ENCODE measurements at places on chromosomes 2 and 18.

GRCh38 chr2:167986223-167986622 is 261.2 kb downstream of the STK39 start:
- no peak for DNase-seq

DNA sequence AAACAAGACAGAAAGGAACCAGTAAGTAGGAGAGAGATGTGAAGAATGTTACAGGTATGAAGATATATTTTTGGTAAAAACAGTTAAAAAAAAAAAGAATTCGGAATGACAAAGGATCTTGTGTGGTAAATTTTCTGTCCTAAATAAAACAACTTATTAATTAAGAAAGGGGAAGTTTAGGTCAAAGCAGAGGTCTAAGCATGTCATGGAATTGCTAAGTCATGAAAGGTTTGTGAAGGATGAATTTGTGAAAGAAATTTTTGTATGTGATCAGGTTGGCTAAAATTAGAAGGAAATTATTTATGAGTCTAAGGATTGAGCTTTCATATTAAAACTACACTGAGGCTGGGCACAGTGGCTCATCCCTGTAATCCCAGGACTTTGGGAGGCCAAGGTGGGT is 11.1 kb upstream of the ALPG start:
- DNase-seq: no peak

GRCh38 chr2:7237466-7237865 is 320.3 kb downstream of the RNF144A start:
- no peak for DNase-seq

DNA sequence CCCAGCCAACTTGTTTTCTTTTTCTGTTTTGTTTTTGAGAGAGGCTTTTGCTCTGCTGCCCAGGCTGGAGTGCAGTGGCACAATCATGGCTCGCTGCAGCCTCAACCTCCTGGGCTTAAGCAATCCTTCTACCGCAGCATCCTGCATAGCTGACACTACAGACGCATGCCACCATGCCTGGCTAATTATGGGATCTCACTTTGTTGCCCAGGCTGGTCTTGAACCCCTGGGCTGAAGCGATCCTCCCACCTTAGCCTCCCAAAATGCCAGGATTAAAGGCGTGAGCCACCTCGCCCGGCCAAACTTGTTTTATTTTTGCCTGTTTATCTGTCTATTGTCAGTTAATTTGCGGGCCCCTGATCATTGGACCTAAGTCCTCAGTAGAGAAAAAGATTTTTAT is 61.6 kb upstream of the MSH6 start:
- no peak for DNase-seq

DNA sequence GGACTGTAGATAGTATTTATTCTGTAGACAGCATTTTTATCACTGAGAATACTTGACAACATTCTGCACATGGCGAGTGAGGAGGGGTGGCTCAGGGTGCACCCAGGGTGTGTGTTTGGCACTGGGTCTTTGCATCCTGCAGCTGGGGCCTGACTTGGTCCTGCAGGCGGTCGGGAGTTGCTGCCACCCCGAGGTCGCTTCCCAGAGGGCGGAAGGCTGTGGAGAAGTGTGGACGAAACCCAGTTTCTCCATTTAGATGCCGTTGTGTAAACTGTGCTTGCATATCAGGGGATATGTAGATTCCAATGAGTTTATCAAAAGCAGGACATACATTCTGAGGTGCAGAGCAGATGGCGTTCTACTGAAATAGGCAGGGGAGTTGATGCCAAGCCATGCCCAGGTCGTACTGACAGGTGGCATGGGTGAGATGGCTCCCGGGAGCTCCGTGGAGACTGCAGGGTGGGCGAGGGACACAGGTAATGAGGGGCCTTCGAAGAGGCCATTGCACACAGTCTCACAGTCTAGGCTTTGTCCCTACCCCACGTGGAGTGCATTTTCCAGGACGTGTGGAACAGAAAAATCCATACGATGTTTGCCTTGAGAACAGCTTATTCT is 74.5 kb downstream of the RTP5 start:
- DNase-seq: no peak

- no peak for DNase-seq
Measured at GRCh38 chr2:207149249-207150213, 16.2 kb downstream of the KLF7 start.

- DNase-seq: no peak
Measured at GRCh38 chr2:187405921-187406320, 42.1 kb downstream of the CALCRL start.

DNA sequence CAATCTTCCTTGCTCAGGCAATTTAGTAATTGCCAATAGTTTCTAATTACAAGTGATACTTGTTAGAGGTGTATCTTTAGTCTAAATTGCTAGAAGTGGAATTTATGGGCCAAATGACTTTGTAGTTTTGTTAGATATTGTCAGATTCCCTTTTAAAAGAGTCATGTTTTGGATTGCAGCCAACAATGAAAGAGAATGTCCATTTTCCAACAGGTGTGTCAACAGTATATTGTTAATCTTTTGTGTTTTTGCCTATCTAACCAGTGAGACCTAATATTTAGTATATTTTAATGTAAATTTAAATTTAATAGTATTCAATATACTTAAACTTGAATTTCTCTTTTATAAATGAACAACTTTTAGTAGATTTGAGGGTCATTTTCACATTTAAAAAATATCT is 259.4 kb upstream of the ETAA1 start:
- no peak for DNase-seq

- no peak for DNase-seq
Measured at GRCh38 chr2:237361194-237362004, 52.6 kb downstream of the COL6A3 start.

DNA sequence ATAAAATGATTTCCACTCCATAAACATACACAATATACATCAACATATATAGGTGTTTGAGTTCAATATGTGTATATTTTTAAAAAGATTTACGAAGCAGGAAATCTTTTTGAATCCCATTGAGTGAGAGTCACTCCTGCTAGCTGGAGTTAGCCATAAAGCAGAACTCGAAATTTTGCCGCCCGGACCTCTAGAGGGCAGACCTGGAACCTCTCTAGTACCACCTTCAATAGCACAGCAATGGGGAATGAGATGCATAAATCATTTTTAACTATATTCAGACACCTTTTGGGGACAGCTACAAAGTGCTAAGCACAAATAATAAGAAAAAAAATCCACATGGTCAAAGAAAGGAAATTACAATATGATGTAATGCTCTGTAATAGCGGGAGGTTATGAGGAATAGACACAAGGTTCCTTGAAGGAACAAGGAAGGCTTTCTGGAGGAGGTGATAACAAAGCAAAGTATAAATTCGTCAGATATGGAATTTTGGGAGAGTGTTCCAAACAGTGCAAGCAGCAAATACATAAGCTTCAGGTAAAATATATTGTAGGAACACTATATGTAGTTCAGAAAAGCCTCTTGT is 533.4 kb downstream of the ERBB4 start:
- DNase-seq: no peak

DNA sequence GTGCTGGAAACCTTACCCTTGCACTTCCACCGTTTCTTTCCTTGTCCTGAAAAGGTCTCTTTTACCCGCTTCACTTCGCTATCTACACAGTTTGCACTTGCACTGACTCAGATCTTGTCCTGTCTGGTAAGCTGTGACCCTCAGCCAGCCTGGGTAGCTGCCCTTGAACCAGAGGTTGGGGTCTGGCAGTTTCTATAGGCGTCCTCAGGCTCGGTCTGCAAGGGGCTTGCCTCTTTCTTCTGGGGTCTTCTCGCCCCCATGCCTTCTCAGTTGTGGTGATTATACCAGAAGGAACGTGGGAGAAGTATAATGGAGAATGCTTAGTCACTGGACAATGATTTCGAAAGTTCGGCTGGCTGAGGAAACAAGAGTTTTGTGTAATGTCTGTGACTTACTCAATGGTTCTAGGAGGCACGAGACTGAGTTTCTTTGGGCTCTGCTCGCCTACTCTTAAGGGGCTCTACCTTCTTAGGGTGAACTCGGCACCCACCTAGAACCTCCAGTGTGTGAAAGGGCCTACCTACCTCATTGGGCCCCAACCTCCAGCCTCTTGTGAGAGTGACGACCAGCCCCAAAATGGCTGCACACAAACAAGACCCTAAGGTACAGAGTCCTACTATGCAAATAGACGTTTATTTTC is 6.9 kb upstream of the STAT1 start:
- DNase-seq: no peak

DNA sequence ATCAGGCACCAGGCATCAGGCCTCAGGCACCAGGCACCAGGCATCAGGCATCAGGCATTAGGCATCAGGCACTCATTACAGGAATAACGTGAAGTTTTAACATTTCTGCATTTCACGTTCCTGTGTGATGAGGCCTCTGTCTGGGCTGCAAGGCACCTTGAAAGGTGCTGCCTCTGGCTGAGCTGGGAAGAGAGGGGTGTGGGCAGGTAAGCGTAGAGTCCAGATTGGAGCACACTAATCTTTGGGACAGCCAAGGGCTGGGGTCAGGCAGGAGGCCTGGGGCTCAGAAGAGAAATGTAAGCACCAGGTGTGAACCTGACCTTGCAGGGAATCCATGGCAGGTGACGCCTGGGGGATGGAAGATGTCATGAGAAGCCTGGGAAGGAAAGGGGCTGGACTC is 25.3 kb upstream of the SNTG2 start:
- DNase-seq: no peak

DNA sequence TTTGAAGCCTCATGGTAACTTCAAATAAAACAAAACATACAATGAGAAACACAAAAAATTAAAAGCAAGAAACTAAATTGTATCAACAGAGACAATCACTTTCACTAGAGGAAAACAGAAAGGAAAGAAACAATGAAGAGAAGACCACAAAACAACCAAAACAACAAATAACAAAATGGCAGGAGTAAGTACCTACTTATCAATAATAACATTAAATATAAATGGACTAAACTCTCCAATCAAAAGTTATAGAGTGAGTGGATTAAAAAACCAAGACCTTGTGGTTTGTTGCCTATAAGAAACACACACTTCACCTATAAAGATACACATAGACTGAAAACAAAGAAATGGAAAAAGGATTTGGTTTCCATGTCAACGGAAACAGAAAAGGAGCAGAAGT is 830.1 kb upstream of the TMEFF2 start:
- DNase-seq: no peak

GRCh38 chr2:174343343-174343622 is 8.5 kb downstream of the SP9 start:
- no peak for DNase-seq

DNA sequence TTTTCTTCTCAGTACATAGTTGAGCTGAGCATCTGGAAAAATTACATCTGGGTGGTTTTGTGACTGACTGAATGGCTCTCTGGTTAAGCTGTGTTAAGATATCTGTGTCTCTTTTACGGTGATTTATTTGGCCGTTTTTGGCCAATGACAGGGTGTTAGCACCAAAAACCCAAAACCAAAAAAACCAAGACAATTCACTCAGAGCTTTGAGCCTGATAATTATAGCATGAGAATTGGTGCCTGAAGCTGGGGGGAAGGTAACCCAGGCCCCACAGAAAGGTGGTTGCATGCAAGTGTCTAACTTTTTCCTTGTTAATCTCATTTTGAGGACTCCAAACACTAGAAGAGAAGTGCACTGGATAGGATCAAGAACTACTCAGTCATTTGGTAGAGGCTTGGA is 4.5 kb downstream of the CD28 start:
- no peak for DNase-seq

- no peak for DNase-seq
Measured at GRCh38 chr2:181326661-181327060, 130.5 kb upstream of the ITGA4 start.

GRCh38 chr2:149134335-149134923 is 95.9 kb downstream of the LYPD6B start:
- no peak for DNase-seq

GRCh38 chr2:100986157-100986556 is 15.9 kb upstream of the RPL31 start:
- no peak for DNase-seq

- DNase-seq: no peak
Measured at GRCh38 chr2:127226132-127226519, 6.0 kb upstream of the CYP27C1 start.

GRCh38 chr2:215724146-215724545 is 288.3 kb upstream of the FN1 start:
- no peak for DNase-seq

DNA sequence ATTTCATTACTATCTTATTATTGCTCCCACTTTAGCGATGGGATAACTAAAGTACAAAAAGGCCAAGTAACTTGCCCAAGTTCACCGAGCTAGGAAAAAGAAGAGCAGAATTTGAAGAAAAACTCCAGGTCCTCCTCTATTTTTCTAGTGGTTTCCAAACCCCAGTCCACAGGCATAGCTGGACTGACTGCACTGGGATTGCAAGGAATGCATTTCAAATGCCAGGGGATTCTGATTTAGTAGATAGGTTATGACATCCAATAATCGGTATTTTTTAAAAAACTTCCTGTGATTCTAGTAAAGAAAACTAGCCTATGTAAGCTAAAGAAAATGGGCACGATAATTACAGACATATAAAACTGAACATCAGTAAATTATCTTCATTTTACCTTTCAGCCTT is 62.7 kb upstream of the GALNT5 start:
- no peak for DNase-seq

DNA sequence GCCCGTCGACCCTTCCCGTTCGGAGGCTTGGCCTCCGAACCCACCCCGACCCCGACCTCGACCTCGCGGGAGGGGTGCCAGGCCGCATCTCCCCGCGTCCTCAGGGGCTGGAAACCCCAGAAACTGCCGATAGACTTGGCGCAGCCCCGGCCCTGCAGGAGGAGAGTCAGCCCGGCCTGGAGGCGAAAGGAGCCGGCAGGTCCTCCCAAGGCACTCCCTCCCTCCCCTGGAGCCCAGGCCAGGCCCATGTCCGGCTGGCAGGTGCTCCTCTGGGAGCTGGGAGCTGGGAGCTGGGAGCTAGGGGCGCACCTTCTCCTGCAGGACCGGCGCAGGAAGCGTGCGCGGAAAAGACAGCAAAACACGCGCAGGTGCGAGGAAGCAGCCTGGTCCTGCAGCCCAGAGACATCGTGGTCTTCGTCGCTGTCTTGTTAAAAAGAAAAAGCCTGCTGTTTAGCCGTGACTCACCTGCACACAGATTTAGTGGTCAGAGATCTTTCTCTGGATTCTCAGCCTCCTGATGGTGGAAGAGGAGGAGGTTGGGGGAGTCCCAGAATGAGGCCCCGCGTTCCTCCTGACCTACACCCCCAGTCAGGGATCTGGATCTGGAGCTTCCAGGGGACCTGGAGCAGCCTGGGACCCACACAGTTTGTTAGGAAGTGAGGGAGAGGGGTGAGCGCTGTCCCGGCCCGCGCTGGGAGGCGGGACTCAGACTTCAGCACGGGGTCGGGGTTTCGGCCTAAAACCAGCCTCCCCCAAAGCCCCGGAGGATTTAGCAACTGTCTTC is 660 bp upstream of the MBP start:
- DNase-seq: no peak

DNA sequence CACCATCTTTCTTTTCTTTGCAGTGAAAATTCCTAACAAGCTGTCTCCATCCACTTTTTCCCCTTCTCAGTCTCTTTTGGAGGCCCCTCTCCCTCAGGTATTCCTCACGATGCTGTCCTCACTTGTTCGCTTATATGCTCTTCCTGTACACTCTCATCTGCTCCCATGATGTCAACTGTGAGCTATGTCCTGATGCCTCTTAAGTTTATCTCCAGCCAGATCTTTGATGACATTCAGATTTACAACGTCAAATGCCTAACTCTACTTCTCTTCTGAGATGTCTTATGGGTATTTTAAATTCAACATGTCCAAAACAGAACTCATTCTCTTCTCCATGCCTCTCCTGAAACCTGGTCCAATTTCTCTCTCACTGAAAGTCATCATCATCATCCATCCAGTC is 55.1 kb upstream of the SERTAD2 start:
- no peak for DNase-seq

- DNase-seq: no peak
Measured at GRCh38 chr2:219024059-219024458, 17.3 kb downstream of the CFAP65 start.
